Ascending aorta (tissue), 2 donors: ENCODE measurements at places on chromosomes 6 and 20. TPM values are rescaled to one million over a fixed set of nuclear protein-coding genes. Genes with fewer than 3 reads are reported as not detected.

GJA10 gene
- total RNA-seq: not detected

DNA sequence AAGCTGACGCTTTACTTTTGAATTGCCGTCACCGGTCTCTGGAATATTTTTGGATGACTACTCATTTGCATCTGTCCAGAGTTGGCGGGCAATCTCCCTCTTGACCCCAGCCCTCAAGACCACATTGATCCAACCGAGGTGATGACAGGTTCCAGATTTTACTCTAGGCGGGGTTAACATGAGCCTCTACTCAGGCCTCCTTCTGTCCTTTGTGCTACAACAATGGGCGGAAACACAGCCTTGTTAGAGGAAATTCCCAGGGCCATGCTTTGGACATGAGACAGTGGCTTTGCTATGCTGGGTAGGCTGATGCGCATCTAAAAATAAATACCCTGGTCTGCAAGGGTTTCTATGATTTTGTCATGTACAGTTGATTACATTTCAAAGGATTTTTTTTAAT lies 27.0 kb upstream of the ADGRF5 start:
- no peaks in the 10 kb centered on the region for H3K27me3 ChIP-seq
- no peak overlapping the region for H3K27ac ChIP-seq
- DNase-seq: no peak
- H3K36me3 ChIP-seq: no peaks in the 10 kb centered on the region

DNA sequence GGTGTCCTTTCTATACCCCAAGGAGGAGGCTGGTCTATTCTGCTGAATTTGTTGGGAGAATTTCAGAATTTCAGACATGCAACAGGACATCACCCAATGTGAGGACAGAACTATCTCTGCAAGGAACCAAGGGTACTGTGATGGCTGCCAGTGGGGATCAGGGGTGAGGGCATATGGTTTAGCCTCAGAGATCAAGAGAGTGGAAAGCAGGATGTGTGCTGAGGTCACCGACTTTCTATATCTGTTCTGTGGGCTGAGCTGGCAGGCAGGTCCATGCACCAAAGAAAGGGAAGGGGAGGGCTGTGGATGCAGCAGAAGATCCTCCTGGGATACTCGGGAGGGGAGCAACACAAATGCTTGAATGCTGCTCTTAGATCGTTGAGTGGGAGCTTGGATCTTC lies 28.8 kb downstream of the MYT1 start:
- H3K27me3 ChIP-seq: no peaks in the 10 kb centered on the region
- no peak overlapping the region for H3K4me3 ChIP-seq
- H3K4me1 ChIP-seq: no peaks in the 10 kb centered on the region
- no peak overlapping the region for H3K27ac ChIP-seq
- DNase-seq: no peak

KHDRBS2 gene
- total RNA-seq: not detected

DNA sequence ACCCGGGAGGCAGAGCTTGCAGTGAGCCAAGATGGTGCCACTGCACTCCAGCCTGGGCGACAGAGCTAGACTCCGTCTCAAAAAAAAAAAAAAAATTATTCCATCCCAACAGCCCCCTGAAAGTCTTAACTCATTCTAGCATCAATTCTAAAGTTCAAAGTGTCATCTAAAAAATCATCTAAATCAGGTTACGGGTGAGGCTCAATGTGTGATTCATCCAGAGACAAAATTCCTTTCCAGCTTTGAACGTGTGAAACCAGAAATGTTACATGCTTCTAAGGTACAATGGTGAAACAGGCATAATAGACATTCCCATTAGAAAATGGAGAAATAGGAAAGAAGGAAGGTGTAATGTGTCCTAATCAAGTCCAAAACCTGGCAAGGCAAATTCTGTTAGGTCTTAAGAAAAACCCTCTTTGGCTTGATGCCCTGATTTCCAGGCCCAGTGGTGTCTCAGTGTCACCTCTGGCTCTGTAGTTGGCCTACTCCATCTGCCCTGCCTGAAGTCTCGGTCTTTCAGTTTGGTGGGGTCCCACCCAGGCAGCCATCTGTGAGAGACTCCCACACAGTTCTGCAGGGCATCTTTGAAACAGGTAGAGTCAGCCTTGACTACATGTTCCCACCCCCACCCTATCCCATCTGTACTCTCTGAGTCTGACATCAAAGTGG lies 43.5 kb downstream of the HFE start:
- H3K4me1 ChIP-seq: peaks cover 19% of the 10 kb centered on the region
- DNase-seq: no peak
- no peak overlapping the region for H3K27ac ChIP-seq
- no peak overlapping the region for H3K4me3 ChIP-seq
- no peaks in the 10 kb centered on the region for H3K27me3 ChIP-seq

TP53TG5 gene
- not detected for total RNA-seq

- peaks cover 31% of the 10 kb centered on the region for H3K36me3 ChIP-seq
- DNase-seq: no peak
- no peaks in the 10 kb centered on the region for H3K4me1 ChIP-seq
Observed at GRCh38 chr6:90537723-90538258, 49.1 kb downstream of the MAP3K7 start.

DNA sequence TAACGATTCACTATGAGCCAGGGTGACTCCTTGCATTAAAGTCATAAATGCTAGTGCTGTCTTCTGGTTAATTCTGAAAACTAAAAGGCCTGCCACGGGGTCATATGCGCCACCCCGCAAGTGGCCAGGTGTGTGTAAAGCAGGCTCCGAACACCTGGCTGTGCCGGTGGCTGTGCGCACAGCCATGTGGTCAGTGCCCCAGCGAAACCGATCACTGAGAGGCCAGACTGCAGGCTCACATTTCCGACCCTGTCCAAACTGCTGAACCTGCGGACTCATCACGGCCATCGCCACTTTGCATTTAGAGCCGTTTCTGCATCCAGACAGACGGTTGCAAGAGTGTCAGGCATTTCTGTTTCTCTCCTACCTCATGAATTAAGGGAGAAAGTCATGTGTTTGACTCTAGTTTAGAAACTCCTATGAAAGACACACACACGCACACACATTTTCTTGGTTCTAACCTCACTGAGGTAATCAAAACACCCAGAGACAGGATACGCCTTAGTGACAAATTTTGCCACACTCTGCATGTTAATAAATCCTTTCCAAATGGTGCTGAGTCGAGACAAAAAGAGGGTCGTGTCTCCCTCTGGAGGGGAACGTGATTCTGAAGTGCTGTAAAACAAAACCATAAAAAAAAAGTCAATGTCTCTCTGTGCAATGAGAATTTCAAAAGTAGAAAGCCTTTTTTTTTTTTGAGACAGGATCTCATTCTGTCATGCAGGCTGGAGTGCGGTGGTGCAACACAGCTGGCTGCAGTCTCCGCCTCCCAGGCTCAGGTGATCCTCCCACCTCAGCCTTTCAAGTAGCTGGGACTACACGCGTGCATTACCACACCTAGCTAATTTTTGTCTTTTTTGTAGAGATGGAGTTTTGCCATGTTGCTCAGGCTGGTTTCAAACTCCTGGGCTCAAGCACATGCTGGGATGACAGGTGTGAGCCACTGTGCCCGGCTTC lies 31.0 kb upstream of the TCFL5 start:
- no peaks in the 10 kb centered on the region for H3K27me3 ChIP-seq
- peaks cover 88% of the 10 kb centered on the region for H3K36me3 ChIP-seq
- H3K4me3 ChIP-seq: no peak overlapping the region
- no peaks in the 10 kb centered on the region for H3K4me1 ChIP-seq

- H3K36me3 ChIP-seq: no peaks in the 10 kb centered on the region
- no peak overlapping the region for H3K4me3 ChIP-seq
- DNase-seq: no peak
- H3K4me1 ChIP-seq: no peaks in the 10 kb centered on the region
- no peak overlapping the region for H3K27ac ChIP-seq
Observed at GRCh38 chr20:40915756-40916155, 112.9 kb upstream of the TOP1 start.

DNA sequence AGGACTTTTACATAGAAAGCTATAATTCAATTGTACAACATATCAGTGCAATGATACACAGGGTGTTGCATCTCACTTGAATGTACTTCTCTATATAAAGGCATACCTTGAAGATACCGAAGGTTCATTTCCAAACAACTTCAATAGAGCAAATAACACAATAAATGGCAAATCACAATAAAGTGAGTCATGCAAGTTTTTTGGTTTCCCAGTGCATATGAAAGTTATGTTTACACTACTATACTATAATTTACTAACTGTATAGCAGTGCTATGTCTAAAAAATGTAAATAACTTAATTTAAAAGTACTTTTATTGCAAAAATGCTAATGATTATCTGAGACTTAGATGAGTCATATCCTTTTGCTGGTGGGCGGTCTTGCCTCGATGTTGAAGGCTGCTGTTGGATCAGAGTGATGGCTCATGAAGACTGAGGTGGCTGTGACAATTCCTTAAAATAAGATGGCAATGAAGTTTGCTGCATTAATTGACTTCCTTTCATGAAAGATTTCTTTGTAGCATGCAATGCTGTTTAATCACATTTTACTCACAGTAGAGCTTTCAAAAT lies 188.8 kb downstream of the TASP1 start:
- H3K27ac ChIP-seq: no peak overlapping the region
- no peaks in the 10 kb centered on the region for H3K36me3 ChIP-seq
- no peak overlapping the region for H3K4me3 ChIP-seq
- DNase-seq: no peak

DNA sequence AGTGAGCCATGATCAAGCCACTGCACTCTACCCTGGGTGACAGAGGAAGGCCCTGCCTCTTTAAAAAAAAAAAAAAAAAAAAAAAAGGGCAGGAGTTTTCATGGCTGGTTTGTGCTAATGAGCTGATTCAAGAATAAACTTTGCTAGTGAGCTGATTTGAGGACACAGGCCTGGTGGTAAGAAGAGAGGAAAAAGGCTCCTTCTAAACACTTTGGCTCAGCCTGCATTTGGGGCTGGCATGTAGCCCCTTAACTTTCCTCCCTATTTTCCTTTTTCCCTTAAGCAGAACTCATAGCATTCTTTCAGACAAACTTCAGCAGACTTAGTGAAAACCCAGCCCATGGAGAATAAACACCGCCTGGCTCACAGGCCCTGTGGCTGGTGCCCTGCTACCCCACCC lies 432.7 kb downstream of the PTPRT start:
- no peaks in the 10 kb centered on the region for H3K27me3 ChIP-seq
- H3K36me3 ChIP-seq: no peaks in the 10 kb centered on the region
- no peak overlapping the region for H3K4me3 ChIP-seq
- DNase-seq: no peak

DNA sequence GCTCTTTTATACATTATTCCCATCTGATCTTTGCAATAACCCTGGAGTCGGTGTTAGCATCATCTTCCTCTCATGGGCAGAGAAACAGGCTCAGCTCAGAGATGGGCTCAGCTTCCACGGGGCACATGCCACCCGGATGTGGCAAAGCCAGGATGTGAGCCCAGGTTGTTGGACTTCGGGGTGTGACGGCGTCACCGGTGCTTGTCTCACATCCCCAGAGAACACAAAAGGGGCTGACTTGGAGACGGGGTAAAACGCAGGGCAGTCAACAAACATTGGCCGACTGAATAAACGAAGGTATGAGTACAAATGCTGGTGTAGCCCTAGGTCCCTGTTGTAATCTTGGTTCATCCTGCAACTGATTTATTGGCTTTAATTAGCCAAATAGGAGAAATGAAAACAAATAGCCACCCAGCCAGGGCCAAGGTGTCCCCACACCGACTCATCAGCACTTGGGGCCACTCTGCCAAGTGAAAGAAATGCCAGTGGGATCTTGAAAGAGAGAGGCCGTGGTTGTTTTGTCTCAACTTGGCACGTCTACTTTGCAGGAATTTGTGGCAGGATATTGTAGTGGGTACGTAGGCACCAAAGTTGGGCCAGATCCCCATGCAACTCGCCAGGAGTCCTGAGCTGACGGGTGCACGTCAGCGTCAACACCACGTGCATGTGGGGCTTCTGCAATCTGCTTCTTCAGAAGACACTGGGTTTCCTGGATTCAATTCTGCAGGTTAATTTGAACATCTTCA lies 42.8 kb downstream of the APCDD1L start:
- no peaks in the 10 kb centered on the region for H3K27me3 ChIP-seq
- H3K4me1 ChIP-seq: no peaks in the 10 kb centered on the region
- no peaks in the 10 kb centered on the region for H3K36me3 ChIP-seq
- no peak overlapping the region for H3K27ac ChIP-seq
- DNase-seq: no peak

TBC1D32 gene
- total RNA-seq: 2.1 TPM
